ENCODE measurements at places on chromosomes 6 and 20.
A peak's percentile ranks its signal among the peaks of the same experiment; 100 is the strongest.

- no peak for DNase-seq
Measured at GRCh38 chr6:89281779-89282246, 33.3 kb downstream of the GABRR2 start.

- DNase-seq: no peak
Measured at GRCh38 chr6:116208056-116208785, 45.7 kb downstream of the TSPYL4 start.

GRCh38 chr6:99745651-99746050 lies 139.0 kb downstream of the PRDM13 start:
- DNase-seq: no peak

GRCh38 chr20:22762576-22763256 lies 178.3 kb upstream of the FOXA2 start:
- DNase-seq: no peak

- no peak for DNase-seq
Measured at GRCh38 chr6:167928111-167928510, 69.4 kb upstream of the KIF25 start.

DNA sequence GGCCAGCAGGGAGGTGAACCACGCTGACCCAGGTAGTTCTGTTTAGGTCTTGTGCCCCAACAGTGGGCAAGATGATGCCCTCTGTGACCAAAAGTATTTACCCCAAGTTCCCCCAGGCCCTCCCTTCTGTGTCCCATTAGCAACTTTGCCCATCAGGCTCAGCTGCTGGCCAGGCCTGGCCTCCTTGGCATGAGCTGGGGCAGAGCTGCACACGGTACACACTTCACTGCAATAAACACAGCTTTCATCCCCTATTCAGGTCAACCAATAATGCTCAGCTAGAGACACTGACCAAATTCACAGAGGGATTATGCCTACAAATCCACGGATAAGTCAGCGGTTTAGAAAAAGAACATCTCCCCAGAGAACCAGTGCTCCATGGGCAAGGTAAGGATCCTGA lies 103.7 kb downstream of the SLC23A2 start:
- no peak for DNase-seq

GRCh38 chr6:117958536-117958935 lies 51.5 kb downstream of the SLC35F1 start:
- DNase-seq: no peak

- DNase-seq: peak; percentile 42
Measured at GRCh38 chr20:3710703-3711483, 1.5 kb downstream of the SIGLEC1 start.

DNA sequence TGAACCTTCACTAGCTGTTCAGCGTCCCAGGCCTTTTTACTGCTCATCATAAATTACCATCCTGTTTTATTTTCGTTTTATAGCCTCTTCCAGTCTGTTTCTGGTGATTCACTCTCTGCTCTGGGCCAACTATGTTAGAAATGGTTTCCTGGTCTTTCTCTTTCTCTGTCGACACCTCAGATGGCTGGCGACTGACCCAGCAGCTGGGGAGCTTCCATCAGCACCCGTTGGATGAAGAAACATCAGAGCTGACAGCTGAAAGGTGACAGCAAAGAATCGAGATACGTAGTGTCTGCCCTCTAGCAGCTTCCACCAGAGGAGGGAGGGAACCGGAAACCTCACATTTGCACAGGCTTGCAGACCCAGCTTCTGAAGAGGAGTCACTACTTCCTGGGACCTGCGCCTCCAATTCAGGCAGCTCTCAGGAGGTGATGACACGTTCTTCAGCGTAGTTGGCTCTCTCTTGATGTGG lies 82.9 kb upstream of the MLN start:
- DNase-seq: no peak

GRCh38 chr6:32883789-32884188 lies 29.8 kb downstream of the PSMB9 start:
- DNase-seq: no peak

DNA sequence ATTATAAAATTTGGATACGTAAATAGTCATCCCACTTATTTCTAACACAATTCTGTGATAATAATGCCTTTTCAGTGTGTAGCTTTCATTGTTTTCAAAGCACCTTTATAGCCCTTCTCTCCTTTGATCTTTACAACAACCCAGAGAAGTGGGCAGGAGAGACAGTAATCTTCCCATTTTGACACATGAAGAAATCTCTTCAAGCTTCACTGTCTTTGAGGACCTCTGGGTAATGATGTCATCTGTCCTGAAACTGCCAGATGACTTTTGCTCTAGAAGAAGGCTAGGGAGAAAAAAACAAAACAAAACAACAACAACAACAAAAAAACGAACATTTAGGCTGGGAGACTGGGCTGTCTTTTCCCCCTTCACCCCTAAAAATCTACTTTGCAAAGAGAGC lies 203.0 kb downstream of the KCNQ5 start:
- no peak for DNase-seq

DNA sequence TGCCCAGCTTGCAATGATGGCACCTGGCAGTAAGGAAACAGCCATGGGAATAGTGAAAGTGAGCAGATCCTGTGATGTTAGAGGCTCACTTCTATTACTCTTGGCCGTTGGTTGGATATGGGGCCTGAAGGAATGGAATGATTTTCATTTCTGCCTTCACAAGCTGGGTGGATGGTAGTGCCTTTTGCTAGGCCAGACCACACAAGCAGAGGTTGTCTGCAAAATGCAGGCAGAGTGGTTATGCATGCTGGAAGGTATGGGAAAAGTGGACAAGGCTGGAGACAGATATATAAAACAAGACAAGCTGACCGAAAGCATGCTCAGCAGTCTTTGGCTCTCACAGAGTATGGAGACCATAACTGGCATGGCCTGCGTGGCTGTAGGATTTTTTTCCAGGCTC lies 50.7 kb upstream of the ERVFRD-1 start:
- DNase-seq: no peak

DNA sequence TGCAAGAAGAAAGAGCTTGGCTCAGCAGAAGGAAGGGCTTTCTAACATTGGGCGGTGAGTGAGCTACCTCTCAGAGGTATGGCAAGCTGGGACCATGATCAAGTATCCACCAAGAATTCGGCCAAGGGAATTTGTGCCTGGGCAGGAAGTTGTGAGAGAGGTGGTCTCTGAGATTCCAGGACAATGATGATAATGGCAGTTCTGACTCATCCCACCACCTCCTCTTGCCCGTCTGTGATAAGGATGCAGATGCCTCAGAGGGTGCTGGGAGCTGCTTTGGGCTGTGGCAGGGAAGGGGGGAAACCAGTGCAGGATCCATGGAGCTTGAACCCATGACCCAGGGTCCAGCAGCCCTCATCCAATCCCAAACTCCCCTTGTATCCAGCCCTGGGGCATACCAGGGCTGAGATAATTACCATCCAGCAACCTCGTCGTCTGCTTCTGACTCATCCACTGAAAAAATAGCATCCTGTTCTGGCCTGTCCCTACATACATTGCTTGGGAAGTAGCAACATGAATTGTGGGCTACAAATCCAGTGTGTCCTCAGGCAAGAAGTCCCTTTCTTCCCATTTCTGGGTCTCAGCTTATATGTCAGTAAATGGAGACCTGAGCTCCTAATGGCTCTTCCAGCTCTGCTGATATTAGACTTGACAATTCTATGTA lies 5.9 kb downstream of the TGM6 start:
- DNase-seq: no peak

- DNase-seq: no peak
Measured at GRCh38 chr6:126123226-126123625, 136.9 kb downstream of the TRMT11 start.

DNA sequence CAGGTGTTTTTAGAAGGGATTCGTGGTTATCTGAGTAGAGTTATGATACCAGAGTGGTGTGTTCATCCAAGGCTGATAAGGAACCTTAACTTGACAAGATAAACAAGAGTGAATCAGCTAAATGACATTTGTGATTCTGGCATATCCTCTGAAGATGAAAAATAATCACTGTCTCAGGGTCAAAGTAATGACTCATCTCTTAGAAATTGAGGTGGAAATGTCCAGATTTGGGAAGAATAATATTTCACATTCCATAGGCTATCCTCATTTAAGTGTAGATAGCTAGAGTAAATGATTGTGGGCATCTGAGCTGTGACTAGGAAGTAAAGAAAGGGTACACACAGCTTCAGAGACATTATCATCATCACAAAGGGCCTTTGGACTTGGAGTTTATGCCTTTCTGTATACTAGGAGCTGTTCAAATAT lies 255.7 kb downstream of the GJA1 start:
- no peak for DNase-seq

GRCh38 chr6:120384671-120385070 lies 949.6 kb downstream of the TBC1D32 start:
- no peak for DNase-seq

- no peak for DNase-seq
Measured at GRCh38 chr6:246352-246751, 45.9 kb upstream of the DUSP22 start.

DNA sequence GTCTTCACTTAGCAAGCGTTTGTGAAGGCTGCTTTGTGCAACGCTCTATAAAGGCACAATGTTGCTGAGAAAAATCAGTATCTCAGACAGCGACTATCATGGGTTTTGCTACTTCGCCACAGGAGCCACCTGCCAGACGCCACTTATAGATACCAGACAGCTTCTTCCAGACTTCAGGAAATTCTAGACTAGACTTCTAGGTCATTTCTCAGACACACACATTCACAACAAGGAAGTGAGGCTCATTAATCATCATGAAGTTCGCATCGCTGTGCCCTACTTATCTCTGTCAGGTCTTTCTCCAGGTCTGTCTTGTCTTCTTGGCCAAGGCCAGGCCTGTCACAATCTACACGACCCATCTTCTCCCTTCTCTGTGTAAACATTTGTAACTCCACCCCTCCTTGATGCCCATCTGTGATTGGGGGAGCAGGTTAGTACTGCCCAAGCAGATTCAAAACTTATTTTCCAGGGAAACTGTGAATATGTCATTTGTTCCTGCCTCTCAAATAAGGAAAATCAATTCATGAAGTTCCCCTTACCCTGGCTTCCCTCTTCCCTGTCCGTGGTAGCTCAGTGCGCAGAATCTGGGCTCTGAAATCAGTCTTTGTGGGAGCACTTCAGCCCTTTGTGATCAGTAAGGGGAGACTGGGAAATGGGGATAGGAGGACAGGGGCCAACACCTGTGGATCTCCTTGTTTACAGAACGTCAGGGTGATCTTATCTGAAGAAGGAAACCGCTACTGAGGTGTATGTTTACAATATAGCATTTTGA lies 115.5 kb downstream of the TNFAIP3 start:
- no peak for DNase-seq

- DNase-seq: no peak
Measured at GRCh38 chr6:71345476-71346333, 57.1 kb downstream of the OGFRL1 start.

DNA sequence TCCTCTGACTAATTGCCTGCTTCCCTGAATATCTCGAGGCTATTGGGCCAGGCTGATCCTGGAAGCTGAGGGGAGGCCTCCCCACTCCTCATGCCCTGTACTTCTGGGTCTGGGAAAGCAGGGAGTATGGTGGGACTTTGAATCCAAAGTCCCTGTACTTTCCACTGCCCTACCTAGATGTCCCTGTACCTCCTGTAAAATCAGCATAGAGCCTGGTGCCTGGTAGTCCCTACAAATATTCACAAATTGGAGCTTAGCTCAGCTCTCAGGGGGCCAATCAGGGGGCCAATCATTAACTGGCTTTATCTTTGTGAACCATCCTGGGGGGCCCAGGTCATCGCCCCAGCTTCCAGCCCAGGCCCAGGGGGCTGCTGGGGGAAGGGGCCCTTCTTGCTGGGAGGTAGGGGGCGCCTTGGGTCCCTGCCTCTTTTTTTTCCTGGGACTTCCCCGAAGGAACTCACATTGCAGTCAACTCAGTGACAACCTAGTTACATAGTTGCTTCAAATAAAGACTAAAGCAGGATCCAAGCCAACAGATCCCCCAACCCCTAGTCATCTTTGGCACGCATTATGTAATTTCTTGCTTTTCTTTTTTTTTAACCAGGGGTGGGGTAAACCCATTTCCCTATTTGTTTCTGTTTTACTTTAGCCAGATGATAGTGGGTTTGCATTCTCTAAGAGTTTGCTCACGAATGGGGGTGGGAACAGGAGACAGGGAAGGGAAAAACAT lies 6.9 kb upstream of the VEGFA start:
- no peak for DNase-seq

DNA sequence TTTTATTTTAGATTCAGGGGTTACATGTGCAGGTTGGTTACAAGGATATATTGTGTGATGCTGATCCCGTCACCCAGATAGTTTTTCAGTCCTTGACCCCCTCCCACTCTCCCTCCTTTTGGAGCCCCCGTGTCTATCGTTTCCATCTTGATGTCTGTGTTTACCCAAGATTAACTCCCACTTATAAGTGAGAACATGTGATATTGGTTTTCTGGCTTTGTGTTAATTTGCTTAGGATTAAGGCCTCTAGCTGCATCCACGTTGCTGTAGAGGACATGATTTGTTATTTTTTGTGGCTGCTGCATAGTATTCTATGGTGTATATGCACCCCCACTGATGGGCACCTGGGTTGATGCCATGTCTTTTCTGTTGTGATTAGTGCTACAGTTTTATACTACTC lies 178.6 kb downstream of the PLCB1 start:
- DNase-seq: no peak

DNA sequence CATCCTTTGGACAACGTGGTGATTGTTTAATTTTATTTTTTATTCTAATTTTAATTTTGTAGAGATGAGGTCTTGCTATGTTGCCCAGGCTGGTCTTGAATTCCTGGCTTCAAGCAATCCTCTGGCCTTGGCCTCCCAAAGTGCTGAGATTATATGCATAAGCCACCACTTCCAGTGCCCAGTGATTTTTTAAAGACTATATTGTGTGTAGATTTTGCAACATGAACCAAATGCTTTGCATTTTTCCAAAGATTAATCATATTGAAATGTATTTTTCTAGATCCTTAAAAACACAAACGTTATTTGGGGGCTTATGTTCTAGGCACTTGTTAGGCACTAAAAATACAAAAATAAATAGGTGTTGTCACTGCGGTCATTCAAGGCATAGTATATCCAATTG lies 117.6 kb upstream of the CCN2 start:
- no peak for DNase-seq

DNA sequence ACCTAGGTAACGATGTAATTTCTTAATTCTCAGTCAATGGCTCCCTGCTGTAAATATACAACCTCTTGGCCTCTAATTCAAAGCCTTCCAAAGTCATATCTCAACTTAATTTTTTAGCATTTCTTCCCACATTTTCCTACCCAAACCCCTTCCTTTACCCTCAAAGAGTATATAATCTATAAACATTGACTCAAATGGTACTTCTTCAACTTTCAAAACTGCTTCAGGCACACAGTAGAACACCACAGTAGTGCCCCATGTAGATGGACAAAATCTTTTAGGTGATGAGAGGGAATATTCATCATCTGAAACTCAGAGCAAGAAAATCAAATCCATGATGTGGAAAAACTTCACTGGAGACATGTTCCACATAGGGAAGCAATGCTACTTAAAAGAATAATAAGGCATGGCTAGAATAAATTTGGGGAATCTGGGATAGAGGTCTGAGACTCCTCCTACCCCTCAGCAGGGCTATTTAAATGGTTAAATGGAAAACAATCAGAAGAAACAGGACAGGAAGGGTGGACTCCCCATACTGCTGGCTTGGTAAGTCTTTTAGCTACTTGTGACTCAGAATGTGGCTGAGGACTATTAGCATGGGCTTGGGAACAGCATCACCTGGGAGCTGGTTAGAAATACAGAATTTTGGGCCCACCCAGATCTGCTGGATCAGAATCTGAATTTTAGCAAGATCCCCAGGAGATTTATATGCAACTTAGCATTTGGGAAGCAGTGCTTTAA lies 6.4 kb downstream of the SLC22A2 start:
- DNase-seq: no peak
